ENCODE measurements at places on chromosomes 6 and 20.
A peak's percentile ranks its signal among the peaks of the same experiment; 100 is the strongest.

GRCh38 chr6:33298773-33299236, at the start of gene RGL2:
RGL2 (minus strand) TSS chr6:33298942; CDS start chr6:33298610, 332 bp downstream.
- DNase-seq, result no peak

DNA sequence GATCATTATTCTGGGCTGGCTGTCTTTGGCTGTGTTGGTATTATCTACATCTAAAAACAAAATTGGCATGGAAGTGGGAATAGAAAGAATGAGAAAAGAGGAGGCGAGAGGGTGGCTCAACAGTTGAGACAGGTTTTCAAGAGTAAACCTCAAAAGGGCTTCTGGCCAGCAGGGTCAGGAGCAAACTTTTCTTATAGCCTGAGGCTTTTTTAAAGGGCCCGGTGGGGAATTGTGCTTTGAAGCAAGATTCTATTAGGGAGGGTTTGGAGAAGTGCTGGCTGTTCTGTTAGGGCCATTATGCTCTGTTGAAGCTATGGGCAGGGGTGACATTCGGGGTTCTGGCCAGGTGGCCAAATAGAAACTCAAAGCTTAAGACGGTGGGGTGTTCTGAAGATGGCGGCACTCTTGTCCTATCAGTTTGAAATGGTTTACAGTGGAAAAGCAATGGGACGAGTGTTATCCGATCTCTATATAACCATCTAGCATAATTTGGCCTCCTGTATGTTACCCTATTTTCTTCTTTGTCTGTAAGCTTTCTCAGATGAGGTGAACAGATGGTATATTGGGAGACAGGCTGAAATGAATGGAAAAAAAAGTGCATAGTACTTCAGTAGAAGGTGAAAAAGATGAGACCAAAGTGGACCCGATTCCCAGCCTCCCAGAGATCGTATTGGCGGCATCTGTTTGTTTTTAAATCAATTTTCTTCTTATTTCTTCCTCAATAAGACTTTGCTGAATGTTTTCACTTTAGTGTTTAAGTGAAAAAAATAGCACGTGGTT, 132.1 kb upstream of the CNR1 start:
- no peak for DNase-seq

GRCh38 chr6:134764741-134765140, 185.2 kb downstream of the ALDH8A1 start:
- no peak for DNase-seq

DNA sequence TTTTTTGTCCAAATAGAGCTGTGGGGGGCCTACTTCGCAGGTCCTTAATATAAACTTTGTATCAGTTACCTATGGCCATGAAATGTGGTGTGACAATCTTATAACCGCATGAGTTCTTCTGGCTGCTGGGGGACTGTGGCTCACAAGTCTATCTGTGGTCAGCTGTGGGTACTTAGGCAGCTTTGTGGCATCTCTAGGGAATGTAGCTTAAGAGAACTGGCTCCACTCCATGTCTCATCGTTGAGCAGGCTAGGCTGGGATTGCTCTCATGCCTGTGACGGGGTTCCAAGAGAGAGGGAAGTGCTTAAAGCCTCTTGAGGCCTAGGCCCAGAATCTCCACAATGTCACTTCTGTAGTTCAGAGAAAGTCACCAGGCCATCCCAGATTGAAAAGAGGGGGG, 140.5 kb downstream of the BTBD3 start:
- DNase-seq, result no peak

- no peak for DNase-seq
Measured at GRCh38 chr6:87583822-87584221, 6.0 kb downstream of the RARS2 start.

- no peak for DNase-seq
Measured at GRCh38 chr20:52256454-52256853, 64.9 kb upstream of the ZFP64 start.

- DNase-seq, result no peak
Measured at GRCh38 chr6:125110056-125110455, 43.5 kb upstream of the TPD52L1 start.

DNA sequence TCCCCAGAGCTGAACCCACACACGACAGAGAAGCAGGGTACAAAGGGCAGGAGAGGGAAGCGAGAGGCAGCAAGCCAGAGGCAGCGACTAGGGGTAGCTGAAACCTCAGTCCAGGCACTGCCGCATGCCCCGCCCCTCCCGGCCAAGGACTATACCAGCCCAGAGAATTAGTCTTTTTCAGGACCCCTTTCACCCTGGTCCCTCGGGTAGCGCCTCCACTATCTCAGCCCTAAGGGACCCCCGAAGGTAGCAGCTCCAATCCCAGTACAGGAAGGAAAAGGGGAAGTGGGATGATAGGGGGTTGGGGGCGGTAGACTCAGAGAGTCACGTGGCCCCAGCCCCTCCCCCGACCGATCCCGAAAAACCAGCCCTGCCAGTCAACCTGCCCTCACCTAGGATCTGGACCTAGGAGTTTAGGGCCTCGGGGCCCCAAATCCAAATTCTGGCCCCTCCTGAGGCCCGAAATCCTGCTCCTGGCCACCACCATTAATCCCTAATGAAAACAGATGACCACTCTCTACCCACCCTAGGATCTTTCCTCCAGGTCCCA, 1.3 kb downstream of the RGL2 start:
- no peak for DNase-seq

DNA sequence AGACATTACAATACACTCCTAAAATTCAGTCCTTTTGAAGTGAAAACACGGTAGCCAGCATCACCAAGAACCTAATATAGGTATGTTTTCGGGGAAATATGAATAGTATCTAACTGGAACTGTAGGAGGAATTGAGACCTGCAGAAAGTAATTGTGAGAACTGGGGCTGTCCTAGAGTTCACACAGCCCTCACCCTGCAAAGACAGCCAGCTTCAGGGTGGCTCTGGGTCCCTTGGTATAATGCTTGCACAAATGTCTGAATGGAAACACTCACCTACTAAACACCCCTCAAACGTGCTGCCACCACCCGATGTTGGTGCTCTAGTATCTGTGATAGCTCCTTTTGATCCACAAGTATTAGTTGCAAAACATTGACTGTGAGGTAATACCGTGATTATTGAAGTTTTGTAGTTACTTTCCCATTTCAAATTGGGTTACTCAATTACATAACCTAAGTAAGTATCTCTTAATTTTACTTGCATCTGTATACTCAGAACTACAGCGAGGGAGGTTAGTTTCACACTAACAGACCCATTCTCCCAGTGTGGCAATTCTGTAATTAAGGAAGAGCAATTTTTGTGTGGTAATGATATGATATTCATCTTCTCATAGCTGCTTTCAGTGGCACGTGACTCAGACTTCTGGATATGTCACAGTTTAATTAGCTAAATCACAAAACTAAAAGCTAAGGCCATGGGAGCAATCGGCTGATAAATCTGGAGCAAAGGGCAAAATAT, 129.5 kb downstream of the INSM1 start:
- DNase-seq, result no peak

GRCh38 chr6:53623497-53623896, 42.1 kb downstream of the KLHL31 start:
- no peak for DNase-seq

GRCh38 chr20:38890497-38890818, 35.8 kb upstream of the FAM83D start:
- DNase-seq, result no peak

GRCh38 chr6:19552076-19552475, 285.1 kb upstream of the ID4 start:
- no peak for DNase-seq

DNA sequence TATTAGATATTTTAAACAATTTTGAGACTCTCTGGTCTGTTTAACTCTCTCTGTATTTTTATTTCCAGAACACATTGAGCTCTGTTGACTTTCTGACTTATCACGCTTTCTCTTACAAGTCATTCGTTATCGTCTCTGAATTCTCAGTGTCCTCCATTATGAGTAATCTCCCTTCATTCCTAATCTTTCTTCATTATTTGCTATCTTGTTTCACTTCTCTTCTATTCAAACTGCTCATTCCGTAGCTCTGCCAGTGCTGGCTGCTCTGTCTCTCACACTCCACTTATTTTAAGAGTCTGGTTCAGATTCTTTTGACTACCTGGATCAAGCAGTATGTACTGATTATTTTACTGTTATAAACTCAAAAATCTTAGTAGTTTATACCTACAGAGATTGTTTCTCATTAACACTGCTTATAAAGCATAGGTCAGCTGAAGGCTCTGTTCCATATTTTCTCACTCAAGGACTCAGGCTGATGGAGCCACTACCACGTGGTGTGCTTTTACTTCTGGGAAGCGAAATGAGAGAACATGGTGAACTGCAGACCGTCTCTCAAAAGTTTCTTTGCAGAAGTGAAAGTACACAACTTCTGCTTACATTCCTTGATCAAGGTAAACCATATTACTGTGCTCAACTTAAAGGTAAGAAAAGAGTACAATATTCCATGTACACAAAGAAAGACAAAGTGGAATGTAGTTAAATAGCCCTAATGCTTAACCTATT, 485.2 kb downstream of the GRIK2 start:
- DNase-seq, result no peak

- no peak for DNase-seq
Measured at GRCh38 chr6:7006515-7007191, 101.1 kb upstream of the RREB1 start.

DNA sequence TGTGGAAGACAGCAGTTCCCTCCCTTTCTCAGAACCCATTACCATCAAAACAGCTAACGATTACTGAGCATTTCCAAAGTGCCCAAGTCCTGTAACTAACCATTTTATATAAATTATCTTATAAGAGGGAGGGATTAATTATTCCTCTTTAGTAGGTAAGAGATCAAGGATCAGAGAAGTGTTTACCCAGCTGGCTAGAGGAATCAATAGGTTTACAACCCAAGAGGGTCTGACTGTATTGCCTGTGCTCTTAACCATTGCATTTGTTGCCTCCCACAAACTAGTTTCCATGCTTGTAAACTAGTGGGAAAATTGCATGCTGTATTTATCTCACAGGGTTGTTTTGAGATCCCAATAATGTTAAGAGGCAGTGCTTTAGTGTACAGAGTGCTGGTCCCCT, 3.7 kb upstream of the DBNDD2 start:
- DNase-seq, result no peak

DNA sequence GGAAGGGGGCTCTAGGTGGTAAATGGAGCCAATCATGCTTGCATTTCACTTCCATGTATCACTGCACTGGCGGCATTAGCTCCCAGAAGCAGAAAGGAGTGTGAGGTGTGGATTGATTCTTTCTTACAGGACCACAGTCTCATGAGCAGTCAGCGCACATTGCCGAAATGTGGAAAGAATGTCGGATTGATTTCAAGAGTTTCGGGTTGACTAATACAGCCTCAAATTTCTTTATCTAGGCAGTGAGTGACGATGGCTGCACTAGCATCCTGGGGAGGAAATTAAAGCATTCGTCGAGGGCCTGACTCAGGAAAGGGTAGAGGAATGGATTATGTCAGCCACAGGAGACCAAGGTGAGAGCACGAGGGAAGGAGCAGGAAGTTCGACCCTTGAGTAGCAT, 222.8 kb upstream of the CDYL start:
- DNase-seq, result no peak

DNA sequence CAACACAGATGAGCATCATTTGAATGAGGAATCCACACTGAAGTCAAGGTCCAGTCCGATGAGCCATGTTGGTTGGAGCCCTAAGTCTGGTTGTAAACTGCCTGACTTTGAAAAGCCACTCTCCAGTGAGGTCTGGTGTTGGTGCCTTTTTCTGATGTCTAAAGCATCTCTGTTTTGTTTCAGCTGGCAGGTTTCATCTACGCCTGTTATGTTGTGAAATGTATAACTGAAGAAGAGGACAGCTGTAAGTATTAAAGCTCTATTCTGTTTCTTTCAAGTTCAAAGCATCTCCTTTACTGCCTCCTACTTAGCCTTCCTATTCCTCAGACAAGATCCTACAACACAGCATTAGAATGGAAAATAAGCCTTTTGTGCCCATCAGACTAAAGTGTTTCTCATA, 171.1 kb upstream of the RNF217 start:
- DNase-seq, result no peak

DNA sequence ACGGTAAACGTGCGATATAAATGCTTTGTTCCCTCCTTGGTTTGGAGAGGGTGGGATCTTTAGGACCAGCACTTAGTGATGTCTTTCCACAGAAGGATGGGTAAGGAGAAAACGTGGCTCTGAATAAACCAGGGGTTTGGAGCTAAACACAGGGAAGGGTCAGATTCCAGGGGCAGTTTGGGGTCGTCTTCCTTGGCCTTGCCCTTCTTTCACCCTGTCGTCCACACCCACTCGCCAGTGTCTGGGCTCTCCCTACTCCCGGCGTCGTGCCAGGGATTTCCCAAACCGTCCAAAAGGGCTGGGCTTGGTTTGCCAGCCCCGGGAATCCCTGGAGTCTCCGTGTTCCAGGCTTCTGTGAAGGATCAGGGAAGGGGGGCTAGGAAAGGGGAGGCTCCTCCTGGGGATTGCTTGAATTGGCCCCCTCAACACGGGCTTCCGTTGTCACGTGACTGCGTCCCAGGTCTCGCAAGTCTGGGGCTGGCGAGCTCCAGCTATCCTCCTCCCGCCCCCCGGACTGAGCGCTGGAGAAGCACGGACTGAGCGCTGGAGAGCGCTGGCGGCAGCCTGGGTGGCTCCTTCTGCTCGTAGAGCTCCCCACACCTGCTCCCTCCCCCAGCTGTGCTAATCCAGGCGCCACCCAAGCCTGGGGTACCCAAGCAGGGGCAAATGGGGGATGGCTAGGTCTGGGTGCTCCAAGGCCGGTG, 9.4 kb upstream of the ARMC12 start:
- DNase-seq, result peak; percentile 74

GRCh38 chr6:116633685-116634084, 17.4 kb downstream of the RSPH4A start:
- no peak for DNase-seq

GRCh38 chr6:46216879-46217278, 46.1 kb upstream of the ENPP5 start:
- no peak for DNase-seq

- no peak for DNase-seq
Measured at GRCh38 chr6:9581155-9581554, 833.7 kb downstream of the TFAP2A start.

GRCh38 chr6:150072201-150072600, 3.3 kb upstream of the ULBP3 start:
- DNase-seq, result no peak

- peak; percentile 27 for DNase-seq
Measured at GRCh38 chr6:170222498-170223471, 68.1 kb downstream of the DLL1 start.

GRCh38 chr20:63102721-63103375, 96.1 kb upstream of the BHLHE23 start:
- peak; percentile 7 for DNase-seq

- no peak for DNase-seq
Measured at GRCh38 chr6:35668744-35669450, 19.8 kb downstream of the FKBP5 start.

DNA sequence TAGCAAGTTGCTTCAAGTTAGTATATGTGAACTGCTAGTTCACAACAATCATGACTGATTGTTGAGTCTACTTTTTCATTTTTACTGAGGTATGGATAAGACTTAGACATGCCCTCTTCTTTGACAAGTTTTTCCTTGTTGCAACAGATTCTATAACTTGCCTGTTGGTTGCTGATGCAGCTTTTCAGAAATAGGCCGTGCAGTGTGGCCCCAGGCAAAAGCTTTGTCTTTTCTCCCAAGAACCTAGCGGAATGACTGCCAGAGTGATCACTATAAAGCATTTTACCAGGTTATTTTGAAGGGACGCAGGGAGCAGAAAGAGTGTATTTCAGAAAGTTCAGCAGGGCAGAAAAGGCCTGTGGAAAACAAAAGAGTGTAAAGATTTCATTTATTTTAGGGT, 16.0 kb downstream of the HECA start:
- no peak for DNase-seq

All from NCI-H1694 (cell line).